Activated T-helper 2 cell treated with anti-CD3 and anti-CD28 coated beads, Interferon-gamma antibody, Interleukin-2, Interleukin-4, amounts not matched to agents 10 μg/mL and 5 μg/mL and 100 μg/mL, durations not matched to agents 14 hours and 24 hours and 36 hours (primary cell): ENCODE measurements at places on chromosomes 1 and 21. TPM values are rescaled to one million over a fixed set of nuclear protein-coding genes. Genes with fewer than 3 reads are reported as not detected.

- H3K27ac ChIP-seq = no peak overlapping the region
- DNase-seq = no peak
- H3K4me1 ChIP-seq = peaks cover 10% of the 10 kb centered on the region
- H3K36me3 ChIP-seq = peaks cover 34% of the 10 kb centered on the region
Measured at GRCh38 chr1:225915538-225915991, 8.5 kb downstream of the PYCR2 start.

LAMC2 gene
- not detected in 2 replicates for total RNA-seq

DNA sequence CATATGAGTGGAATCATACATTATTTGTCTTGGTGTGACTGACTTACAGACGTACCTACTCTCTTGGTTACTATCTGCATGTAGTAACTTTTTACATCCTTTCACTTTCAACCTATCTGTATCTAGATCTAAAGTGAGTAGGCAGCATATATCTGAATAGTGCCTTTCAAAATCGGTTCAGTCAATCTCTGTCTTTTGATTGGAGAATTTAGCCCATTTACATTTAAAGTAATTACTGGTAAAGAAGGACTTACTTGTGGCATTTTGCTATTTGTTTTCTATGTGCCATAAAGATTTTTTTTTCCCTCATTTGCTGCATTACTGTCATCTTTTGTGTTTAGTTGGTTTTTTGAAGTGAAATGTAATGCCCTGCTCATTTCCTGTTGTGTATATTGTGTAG lies 14.2 kb downstream of the UTS2 start:
- H3K27ac ChIP-seq = no peak overlapping the region
- H3K36me3 ChIP-seq = peaks cover 41% of the 10 kb centered on the region
- H3K27me3 ChIP-seq = no peaks in the 10 kb centered on the region
- no peak overlapping the region for H3K4me3 ChIP-seq

GRCh38 chr1:195335541-195335940 lies 1272.7 kb downstream of the KCNT2 start:
- H3K27me3 ChIP-seq = no peaks in the 10 kb centered on the region
- H3K27ac ChIP-seq = no peak overlapping the region
- no peaks in the 10 kb centered on the region for H3K36me3 ChIP-seq
- no peak for DNase-seq
- H3K4me3 ChIP-seq = no peak overlapping the region

DNA sequence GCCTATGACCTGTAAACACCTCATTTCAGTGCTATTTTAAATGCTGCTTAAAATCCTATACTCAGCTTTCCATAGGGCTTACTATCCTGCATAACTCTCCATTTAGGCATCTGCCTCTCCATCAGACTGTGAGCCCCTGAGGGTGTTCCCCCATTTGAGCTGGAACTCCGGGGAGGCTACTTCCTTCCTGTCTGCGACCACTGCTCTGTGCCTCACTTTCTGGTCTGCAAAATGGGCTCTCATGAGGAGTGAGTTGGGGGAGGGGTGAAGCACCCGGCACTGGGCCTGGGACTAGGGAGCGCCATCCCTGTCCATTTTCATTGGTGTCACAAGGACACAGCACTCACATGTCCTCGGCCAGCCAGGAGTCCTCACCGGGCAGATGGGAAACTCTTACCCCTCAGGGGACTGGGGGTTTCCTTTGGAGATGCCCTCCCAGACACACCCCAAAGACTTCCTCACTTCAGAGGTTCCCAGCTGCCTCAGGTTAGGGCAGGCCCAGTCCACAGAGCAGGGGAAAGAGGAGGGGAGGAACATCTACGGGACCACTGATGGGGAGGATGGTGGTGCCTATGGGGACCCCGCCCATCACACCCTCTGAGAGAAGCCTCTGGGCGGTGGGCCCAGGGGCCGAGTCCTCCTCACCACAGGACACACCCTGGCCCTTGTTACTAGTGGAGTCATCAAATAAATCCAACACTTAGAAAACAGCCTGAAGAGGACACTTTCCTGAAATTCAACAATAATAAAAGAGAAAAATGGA lies 134.9 kb downstream of the MATN1 start:
- H3K4me1 ChIP-seq = no peaks in the 10 kb centered on the region
- no peak overlapping the region for H3K4me3 ChIP-seq
- no peak overlapping the region for H3K27ac ChIP-seq
- no peak for DNase-seq
- peaks cover 13% of the 10 kb centered on the region for H3K27me3 ChIP-seq

DNA sequence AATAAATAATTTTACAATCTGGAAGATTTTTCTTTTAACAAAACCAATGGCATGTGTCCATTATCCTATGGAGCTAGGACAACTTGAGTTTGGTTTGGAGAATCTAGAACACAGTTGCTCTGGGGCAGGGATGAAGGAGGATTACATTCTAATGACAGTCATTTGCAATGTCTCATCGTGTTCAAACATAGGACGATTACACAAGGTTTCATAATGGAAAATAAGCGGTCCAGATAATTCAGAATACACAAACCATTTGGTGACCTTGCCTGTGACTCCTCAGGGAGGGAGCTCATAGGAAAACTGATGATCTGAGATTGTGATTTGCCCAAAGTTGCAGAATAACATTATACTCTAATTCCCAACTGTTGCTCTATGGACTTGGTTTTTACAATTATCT lies 27.6 kb upstream of the RGL1 start:
- no peaks in the 10 kb centered on the region for H3K4me1 ChIP-seq
- peaks cover 5% of the 10 kb centered on the region for H3K36me3 ChIP-seq
- DNase-seq = no peak
- no peak overlapping the region for H3K27ac ChIP-seq
- no peak overlapping the region for H3K4me3 ChIP-seq

- DNase-seq = no peak
- H3K4me1 ChIP-seq = no peaks in the 10 kb centered on the region
- H3K4me3 ChIP-seq = no peak overlapping the region
- no peaks in the 10 kb centered on the region for H3K36me3 ChIP-seq
- peaks cover 7% of the 10 kb centered on the region for H3K27me3 ChIP-seq
Measured at GRCh38 chr1:94672934-94673333, 131.4 kb upstream of the F3 start.

DNA sequence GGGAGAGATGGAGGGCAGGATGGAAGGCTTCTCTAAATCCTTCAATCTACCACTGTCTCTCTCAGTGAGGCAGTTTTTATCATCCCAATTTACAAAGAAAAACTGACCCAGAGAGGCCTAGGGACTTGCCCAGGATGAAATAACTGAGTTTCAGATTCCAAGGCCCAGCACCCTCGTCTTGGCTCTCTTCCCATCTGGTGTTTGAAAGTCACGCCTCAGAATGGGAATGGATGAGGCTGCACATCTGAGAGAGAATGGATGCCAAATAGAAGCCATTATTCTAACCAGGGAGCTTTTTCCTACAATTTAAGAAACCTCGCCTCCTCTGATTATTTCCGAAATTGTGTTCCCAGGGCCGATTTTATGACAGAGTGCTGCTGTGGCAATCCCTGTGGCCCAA lies 10.6 kb upstream of the KCNN3 start:
- H3K4me3 ChIP-seq = no peak overlapping the region
- no peak for DNase-seq
- H3K4me1 ChIP-seq = peaks cover 8% of the 10 kb centered on the region
- H3K27ac ChIP-seq = no peak overlapping the region
- H3K27me3 ChIP-seq = no peaks in the 10 kb centered on the region

ATF3 gene
- 17.9 and 23.9 TPM in 2 replicates for total RNA-seq

DNA sequence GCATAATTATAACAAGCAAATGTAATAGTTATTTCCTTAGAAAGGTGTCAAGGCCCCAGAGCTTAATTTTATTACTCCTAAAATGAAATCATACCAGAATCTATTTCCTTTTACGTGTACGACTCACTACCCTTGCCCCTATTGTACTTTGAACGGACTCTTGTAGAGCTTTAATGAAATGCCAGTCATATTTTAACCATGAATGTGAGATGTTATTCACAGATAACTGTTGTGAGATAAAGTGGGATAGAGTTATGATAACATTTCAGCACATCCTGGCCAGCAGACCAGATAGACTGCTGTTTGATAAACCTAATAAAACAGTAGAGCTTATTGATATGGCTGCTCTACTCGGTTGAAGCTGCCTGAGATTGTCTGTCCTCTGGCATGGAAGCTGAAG lies 500.8 kb upstream of the PBX1 start:
- H3K4me3 ChIP-seq = no peak overlapping the region
- no peaks in the 10 kb centered on the region for H3K27me3 ChIP-seq
- DNase-seq = no peak
- no peaks in the 10 kb centered on the region for H3K4me1 ChIP-seq
- no peaks in the 10 kb centered on the region for H3K36me3 ChIP-seq
- H3K27ac ChIP-seq = no peak overlapping the region

DNA sequence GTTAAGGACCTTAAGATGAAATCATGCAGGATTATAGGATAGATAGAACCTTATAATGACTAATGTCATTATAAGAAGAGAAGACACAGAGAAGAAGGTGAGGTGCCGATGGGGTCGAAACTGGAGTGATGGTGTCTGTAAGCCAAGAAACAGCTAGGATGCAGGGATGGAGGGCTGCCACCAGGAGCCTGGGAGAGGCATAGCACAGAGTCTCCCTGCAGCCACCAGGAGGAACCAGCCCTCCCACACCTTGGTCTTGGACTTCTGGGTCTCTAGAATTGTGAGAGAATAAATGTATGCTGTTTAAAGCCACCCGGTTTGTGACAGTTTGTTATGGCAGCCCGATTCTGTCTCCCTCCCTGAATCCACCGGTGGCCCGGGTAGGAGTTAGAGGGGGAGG lies 337.2 kb upstream of the AJAP1 start:
- no peaks in the 10 kb centered on the region for H3K4me1 ChIP-seq
- no peak overlapping the region for H3K4me3 ChIP-seq
- DNase-seq = no peak
- no peaks in the 10 kb centered on the region for H3K27me3 ChIP-seq
- no peaks in the 10 kb centered on the region for H3K36me3 ChIP-seq

- no peaks in the 10 kb centered on the region for H3K4me1 ChIP-seq
- DNase-seq = no peak
- H3K27ac ChIP-seq = no peak overlapping the region
- no peak overlapping the region for H3K4me3 ChIP-seq
Measured at GRCh38 chr1:152983234-152983633, 647 bp upstream of the SPRR1A start.

C8B gene
- not detected in 2 replicates for total RNA-seq

DNA sequence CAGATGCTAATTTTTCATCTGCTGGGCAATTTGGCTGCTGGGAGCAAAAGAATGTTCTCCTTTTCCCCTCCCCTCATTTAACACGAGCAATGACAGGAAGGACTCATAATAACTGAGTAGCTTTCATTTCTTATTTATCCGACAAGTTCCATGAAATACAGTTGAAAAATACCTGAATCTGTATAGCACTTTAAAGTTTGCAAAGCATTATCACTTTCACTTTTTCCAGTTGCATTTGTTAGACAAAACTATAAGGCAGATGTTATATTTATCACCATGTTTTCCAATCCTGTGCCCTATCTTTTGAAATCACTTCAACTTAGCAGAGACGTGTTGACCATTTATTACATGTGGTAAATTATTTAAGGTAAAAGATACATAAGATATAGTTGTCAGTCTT lies 350.6 kb upstream of the SGIP1 start:
- no peak overlapping the region for H3K4me3 ChIP-seq
- H3K4me1 ChIP-seq = peaks cover 32% of the 10 kb centered on the region
- peaks cover 3% of the 10 kb centered on the region for H3K27me3 ChIP-seq

TRAF3IP3 gene
- 386 and 390 TPM in 2 replicates for total RNA-seq

DNA sequence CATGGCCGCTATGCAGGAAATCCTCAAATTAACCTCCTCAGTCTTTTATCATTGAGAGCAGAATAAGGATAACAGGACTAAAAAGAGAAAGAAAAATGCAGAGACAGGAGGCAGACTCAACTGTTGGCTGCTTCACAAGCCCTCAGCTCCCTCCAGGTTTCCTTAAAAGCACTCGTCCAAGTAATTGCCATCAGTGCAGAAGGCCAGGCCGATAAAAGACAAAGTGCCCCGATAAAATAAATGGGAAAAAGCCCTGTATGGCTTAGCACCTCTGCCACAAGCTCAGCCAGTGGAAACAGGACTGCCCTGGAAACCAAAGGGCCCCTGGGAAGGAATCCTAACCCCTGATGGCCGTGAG lies 8.1 kb downstream of the S100A6 start:
- H3K4me1 ChIP-seq = peaks cover 22% of the 10 kb centered on the region
- peaks cover 3% of the 10 kb centered on the region for H3K36me3 ChIP-seq
- DNase-seq = no peak
- no peak overlapping the region for H3K4me3 ChIP-seq
- no peaks in the 10 kb centered on the region for H3K27me3 ChIP-seq

DNA sequence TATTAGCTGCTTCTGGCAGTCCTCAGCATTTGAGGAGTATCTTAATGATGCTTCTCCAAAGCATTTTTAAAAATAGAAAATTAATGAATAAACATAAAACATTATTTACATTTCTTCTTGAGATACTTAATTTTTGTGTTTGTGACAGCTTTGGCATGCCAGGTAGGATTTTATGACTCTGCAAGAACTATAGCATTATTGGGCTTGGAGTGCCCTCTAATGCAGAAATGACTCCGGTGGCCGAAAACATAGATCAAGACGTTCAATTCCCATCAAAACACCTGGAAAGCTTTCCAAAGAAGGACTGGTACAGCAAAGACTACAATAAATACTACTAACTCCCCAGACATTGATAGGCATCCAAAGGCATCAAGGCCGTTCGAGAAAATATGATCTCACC lies 366.4 kb upstream of the CXADR start:
- no peaks in the 10 kb centered on the region for H3K4me1 ChIP-seq
- H3K36me3 ChIP-seq = no peaks in the 10 kb centered on the region
- no peak overlapping the region for H3K27ac ChIP-seq
- no peak for DNase-seq

DNA sequence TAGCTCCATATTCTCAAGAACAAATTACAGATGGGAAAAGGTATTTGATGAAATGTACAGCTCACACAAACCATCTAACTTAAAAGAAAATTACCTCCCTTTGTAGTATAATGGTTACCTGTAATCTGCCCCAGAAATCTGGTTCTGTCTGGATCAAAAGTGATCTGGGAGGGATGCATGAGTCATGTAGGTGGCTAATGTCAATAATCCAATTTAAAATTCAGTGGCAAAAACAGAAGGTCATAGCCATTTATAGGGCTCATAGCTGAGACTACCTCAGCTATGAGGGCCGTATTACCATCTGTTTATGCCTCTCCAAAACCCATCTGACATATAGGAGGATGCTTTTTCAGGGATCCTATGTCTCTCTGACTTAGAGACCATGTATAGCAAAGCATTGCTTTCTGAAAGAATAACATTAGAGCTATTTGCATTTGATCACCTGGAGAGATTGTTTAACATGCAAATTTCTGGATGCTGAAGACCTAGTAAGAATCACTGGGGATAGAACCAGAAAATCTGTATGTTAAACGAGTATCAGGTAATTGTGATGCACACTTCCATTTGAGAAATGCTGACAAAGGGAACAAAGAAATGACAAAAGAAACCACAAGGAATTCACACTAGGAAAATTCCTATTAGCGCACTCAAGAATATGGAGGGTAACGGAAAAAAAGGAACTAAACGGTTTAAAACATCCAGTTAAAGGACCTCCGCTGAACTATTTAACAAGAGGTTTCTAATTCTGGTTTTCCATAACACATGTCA lies 17.6 kb downstream of the PAXBP1 start:
- H3K27ac ChIP-seq = no peak overlapping the region
- H3K4me3 ChIP-seq = no peak overlapping the region
- H3K36me3 ChIP-seq = peaks cover 88% of the 10 kb centered on the region
- no peaks in the 10 kb centered on the region for H3K27me3 ChIP-seq
- peaks cover 36% of the 10 kb centered on the region for H3K4me1 ChIP-seq
